ENCODE measurements at places on chromosomes 6 and 20.

DNA sequence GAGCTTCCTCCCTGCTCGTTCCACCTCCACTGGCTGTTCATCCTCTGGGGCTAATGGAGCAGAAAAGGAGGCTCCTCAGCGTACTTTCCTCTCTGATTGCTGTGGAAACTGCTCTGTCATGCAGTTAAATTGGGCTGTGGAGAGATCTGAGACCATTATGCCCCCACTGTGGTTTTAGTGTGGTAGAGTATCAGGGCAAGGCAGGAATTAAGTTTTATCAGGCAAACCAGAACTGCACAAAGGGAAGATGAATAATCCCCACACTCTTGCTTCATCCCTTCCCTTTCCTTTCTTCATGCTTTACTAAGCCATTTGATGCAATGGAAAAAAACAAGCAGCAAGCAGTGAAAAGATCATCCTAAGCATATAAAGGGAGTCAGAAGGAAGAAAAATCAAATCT, 11.9 kb upstream of the ME1 start:
- peak; percentile 27 for DNase-seq

- no peak for DNase-seq
These were observed 4.4 kb downstream of the ENPP4 start for GRCh38 chr6:46134216-46134615.

DNA sequence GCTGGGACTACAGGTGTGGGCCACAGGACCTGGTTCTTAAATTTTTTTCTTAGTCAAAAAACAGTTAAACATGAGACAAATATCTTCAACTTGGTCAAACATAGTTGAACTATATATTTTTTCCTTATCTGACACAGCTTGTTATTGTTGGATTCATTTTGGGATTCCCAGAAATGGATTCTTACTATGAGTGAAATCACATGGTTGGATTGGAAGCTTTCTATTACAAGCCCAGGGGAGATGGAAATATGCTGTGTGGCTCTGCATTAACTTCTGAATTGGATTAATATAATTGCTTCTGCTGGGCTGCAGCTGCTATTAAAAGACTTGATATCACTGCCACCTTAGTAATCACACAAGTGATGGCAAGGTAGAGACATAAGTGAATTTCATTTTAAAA, 126.4 kb upstream of the DUSP22 start:
- DNase-seq = no peak

- DNase-seq = no peak
These were observed 61.0 kb downstream of the RAB44 start for GRCh38 chr6:36758516-36759147.

DNA sequence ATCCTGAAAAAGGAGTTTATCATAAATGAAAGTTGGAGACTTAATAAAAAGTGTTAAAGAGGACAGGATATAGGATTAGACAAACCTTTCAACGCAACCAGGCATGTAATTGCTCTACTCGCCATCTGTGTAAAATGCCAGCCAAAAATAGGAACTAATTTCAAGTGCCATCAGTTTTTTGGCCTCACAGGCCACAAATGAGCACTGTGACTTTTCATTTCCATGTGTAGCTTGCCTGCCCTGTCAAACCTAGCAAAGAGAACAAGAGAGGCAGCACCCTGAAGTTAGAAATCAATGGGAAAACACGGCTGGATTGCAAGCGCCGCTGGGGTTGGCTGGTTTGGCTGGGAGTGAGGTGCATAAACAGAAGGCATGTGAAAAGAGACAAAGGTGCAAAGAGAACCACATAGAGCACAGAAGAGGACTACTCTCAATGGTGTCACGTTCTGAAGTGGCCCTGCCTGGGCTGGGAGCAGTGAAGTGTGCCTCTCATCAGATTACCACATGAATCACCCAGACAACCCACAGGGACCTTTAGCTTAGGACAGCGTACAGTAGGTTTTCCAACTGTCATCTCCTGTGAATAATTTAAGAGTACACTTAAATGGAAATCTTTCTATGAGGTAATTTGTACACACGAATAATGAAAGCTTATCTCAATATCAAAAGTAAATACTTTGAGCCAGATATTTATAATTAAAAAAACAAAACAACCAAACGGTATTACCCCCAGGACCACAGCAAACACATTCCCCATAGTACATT, 78.0 kb upstream of the NHSL1 start:
- no peak for DNase-seq
